Kidney (tissue), 22 donors: ENCODE measurements at places on chromosomes 1 and 21. TPM values are rescaled to one million over a fixed set of nuclear protein-coding genes. Genes with fewer than 3 reads are reported as not detected.

MAP3K7CL gene
- 12.7 TPM for total RNA-seq

DDR2 gene
- 19.8 TPM for total RNA-seq

TMEM240 gene
- total RNA-seq, result 1.9 TPM

RBP7 gene
- total RNA-seq, result 21.2 TPM

AVPR1B gene
- 0.69 TPM for total RNA-seq

CLDN17 gene
- not detected for total RNA-seq

MYOG gene
- total RNA-seq, result not detected

TMEM51 gene
- total RNA-seq, result 48.4 TPM

- no peaks in the 10 kb centered on the region for H3K36me3 ChIP-seq
- no peak overlapping the region for H3K4me3 ChIP-seq
- H3K27me3 ChIP-seq, result no peaks in the 10 kb centered on the region
- no peak for DNase-seq
- H3K27ac ChIP-seq, result no peak overlapping the region
- no peaks in the 10 kb centered on the region for H3K4me1 ChIP-seq
Observed at GRCh38 chr1:212625781-212626450, 17.4 kb downstream of the ATF3 start.

DNA sequence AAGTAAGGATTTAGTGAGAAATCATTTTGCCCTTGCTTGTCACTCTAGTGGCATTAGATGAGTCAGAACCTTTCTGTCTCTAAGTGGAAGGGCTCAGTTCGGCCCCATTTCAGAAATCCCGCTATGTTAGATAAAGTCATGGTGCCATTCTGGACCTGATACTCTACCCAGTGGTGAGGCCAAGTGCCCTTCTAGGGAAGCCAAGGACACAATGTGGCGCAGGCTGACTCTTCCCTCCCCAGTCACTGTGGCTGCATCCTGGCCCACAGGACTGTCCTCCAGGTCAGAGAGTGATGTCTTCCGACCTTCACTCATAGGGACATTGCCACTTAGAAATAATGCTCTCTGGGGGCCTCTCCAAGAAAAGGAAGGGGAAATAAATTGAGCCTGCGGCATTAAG, 48.3 kb upstream of the MTR start:
- H3K36me3 ChIP-seq, result no peaks in the 10 kb centered on the region
- H3K4me3 ChIP-seq, result no peak overlapping the region
- H3K4me1 ChIP-seq, result no peaks in the 10 kb centered on the region
- H3K27me3 ChIP-seq, result no peaks in the 10 kb centered on the region
- no peak overlapping the region for H3K27ac ChIP-seq

- H3K36me3 ChIP-seq, result no peaks in the 10 kb centered on the region
- no peaks in the 10 kb centered on the region for H3K27me3 ChIP-seq
- H3K4me3 ChIP-seq, result no peak overlapping the region
Observed at GRCh38 chr1:37149296-37149695, 115.0 kb upstream of the GRIK3 start.

DNA sequence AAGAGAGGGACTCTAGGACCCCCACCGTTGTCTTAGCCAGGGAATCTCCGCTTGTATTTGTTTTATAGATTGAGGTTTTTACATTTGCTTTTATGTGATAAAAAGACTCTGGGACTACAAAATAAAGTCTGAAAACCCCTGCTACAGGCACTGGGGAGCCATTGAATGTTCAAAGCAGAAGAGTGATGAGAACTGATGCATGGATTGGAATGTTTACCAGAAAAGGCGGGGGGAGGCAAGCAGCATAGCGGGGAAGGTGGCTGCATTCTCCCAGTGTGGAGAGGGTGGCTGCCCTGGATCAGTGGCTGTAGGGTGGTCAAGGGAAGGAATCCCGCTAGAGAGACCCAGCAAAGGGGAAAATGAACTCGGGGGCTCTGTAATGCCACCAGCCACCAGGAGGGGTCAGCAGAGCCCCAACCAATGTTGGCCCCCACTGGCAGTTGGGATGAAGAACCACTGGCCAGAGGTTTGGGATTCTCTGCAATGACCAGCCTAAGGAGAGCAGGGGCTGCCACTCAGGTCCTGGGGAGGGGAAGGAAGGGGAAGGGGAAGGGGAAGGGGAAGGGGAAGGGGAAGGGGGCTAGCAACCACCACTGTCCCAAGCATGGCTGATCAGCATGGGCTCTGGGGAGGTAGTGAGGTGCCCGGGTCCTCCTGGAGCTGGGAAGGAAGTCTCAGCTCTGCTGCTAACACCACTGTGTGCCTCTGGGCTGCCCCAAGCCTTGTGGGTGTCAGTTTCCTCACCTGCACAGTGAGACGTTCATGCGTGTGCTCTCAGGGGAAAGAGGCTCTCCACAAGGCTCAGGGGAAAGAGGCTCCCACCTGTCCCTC, 19.2 kb upstream of the PEF1 start:
- H3K4me1 ChIP-seq, result no peaks in the 10 kb centered on the region
- no peak overlapping the region for H3K4me3 ChIP-seq
- no peak overlapping the region for H3K27ac ChIP-seq
- DNase-seq, result peak; percentile 75

- DNase-seq, result no peak
- H3K36me3 ChIP-seq, result peaks cover 17% of the 10 kb centered on the region
- no peaks in the 10 kb centered on the region for H3K27me3 ChIP-seq
- H3K27ac ChIP-seq, result no peak overlapping the region
- H3K4me1 ChIP-seq, result no peaks in the 10 kb centered on the region
Observed at GRCh38 chr1:46285730-46286477, 17.5 kb downstream of the LRRC41 start.

DNA sequence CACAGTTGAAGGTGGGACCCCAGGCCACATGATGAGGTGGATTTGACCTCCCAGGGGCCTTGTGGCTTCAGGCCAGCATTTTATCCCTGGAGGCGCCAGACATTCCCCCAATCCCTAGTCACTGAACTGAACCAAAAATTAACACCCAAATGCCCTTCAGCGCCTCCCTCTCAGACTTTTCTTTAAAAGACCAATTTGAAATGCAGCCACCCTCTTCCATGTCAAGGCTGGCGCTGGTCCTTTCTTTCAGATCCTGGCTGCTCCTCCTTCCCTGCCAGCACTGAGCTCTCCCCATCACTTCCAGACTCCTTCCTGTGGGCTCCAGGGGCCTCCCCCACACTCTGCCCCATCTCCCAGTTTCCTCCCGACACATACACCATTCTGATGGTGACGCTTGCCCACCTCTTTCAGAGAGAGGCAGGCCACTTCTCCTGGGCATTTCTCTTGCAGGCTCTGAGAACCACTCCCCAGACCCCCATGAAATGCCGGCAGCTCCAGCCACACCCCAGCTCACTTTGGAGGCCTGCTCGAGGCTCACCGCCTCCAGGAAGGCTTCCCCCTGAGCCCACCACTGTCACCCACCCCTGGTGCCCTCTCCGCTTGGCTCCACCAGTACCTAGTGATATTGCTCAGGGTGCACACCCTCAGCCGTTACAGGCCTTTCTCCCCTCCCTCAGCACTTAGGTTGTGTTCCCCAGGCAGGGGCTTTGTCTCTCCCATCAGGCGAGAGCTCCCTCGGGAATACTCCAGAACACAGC, 27.0 kb downstream of the NAV1 start:
- H3K27me3 ChIP-seq, result no peaks in the 10 kb centered on the region
- H3K27ac ChIP-seq, result no peak overlapping the region
- no peaks in the 10 kb centered on the region for H3K36me3 ChIP-seq
- no peak for DNase-seq

DNA sequence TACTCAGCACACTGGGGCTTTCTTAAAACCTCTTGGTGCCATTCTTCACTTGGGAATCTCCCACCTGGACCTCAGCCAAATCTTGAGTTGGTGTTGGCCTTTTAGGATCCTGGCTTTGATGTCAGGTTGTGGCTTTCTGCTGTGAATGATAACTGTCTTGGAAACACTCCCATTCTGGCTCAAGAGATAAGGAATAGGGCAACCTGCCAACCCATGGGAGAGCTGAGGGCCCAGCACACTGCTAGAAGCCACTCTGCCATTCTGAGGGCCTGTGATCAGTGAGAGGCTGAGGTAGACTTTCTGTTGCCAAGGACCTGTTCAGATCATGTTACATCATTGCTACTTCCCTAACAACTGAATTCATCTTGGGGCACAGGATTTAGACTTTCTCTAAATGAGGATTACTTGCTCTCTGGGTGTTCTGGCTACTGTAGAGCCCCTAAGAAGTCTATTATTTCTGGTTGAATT, 45.8 kb downstream of the TTC39A start:
- H3K27ac ChIP-seq, result no peak overlapping the region
- H3K27me3 ChIP-seq, result no peaks in the 10 kb centered on the region
- no peaks in the 10 kb centered on the region for H3K36me3 ChIP-seq
- H3K4me1 ChIP-seq, result peaks cover 4% of the 10 kb centered on the region
- DNase-seq, result no peak

- peak; percentile 23 for DNase-seq
- H3K4me3 ChIP-seq, result no peak overlapping the region
- peaks cover 11% of the 10 kb centered on the region for H3K4me1 ChIP-seq
- no peak overlapping the region for H3K27ac ChIP-seq
Observed at GRCh38 chr1:203101813-203102634, 16.2 kb upstream of the MYOG start.

- no peaks in the 10 kb centered on the region for H3K27me3 ChIP-seq
- H3K36me3 ChIP-seq, result no peaks in the 10 kb centered on the region
- no peak overlapping the region for H3K27ac ChIP-seq
- H3K4me3 ChIP-seq, result no peak overlapping the region
- no peak for DNase-seq
Observed at GRCh38 chr1:117636637-117637425, 31.0 kb downstream of the TENT5C start.

GRCh38 chr1:40899230-40899870, 37.2 kb upstream of the CITED4 start:
- no peaks in the 10 kb centered on the region for H3K36me3 ChIP-seq
- H3K4me1 ChIP-seq, result peaks cover 6% of the 10 kb centered on the region
- H3K27ac ChIP-seq, result peak overlapping the region; percentile 49
- peak; percentile 62 for DNase-seq

DNA sequence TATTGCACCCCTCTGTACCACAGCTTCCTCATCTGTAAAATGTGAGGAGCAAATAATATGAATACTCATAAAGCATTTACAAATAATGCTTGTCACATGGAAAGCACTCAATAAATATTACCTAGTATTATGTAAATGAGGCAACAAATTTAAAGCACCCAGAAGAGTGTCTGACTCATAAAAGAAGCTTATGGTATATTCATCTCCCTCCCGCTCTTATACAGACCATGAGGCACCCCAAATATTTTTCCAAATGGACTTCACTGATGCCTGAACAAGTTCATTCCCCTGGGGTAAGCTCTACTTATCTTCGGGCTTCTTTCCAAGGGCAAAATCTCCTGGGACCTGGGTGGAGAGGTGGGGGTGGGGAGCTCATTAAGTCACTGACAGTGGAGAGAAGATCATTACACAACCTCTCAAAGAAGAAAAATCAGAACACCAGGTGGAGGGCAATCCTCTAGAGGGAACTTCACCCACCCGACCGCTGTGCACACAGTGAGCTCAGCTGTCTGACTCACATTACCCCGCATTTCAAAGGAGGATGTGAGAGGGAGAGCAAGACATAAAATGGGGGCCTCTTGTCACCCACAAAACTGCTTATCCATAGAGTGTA, 166.2 kb downstream of the ASTN1 start:
- no peak overlapping the region for H3K27ac ChIP-seq
- H3K36me3 ChIP-seq, result no peaks in the 10 kb centered on the region
- no peak for DNase-seq
- H3K4me3 ChIP-seq, result no peak overlapping the region
